ENCODE measurements at places on chromosomes 1 and 21.
A peak's percentile ranks its signal among the peaks of the same experiment; 100 is the strongest.

GRCh38 chr1:21655259-21655658, 13.9 kb downstream of the RAP1GAP start:
- DNase-seq = no peak

- DNase-seq = no peak
These were observed 1.3 kb downstream of the LSM10 start for GRCh38 chr1:36396359-36396758.

GRCh38 chr1:54764922-54765561, 719 bp upstream of the PARS2 start:
- DNase-seq = no peak

GRCh38 chr1:32725615-32725982, 23.0 kb upstream of the SYNC start:
- no peak for DNase-seq

DNA sequence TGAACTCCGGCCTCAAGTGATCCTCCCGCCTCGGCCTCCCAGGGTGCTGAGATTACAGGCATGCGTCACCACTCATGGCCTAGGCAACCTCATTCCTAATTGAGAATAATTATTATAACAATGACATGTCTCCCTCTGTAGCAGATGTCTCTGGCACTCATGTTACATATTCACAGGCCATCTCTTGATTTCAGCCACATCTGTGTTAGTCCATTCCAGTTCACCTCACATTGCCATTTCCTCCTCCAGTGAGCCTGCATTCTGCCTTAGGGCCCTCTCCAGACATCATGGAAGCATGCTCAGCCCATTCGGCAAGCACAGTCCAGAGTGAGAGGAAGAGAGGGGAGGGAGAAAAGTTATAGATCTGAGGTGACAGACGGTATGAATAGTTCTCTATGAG, 32.5 kb downstream of the CDKN2C start:
- no peak for DNase-seq

- no peak for DNase-seq
These were observed 100.9 kb upstream of the HMGB4 start for GRCh38 chr1:33762962-33763361.

DNA sequence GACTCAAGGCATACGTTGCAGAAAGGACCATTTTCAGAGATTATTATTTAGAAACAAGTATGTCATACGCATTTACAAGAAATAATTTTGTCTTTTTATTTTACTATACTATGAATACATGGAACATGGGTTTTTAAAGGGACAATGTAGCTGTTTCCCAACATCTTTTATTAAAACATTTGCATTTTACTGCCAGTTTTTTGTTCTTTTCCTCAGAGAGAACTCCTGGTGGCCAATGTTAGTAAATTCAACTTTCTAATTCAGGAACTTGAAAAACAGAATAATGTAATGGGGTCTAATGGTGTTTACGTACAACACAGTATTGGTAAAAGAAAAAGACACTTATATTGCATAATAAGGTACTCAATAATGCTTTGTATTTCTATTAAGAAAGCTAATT, 14.9 kb downstream of the PRDM2 start:
- no peak for DNase-seq

GRCh38 chr1:204726478-204726877, 40.9 kb upstream of the LRRN2 start:
- DNase-seq = no peak

GRCh38 chr1:154157520-154158306, 2.8 kb upstream of the NUP210L start:
- peak; percentile 16 for DNase-seq

DNA sequence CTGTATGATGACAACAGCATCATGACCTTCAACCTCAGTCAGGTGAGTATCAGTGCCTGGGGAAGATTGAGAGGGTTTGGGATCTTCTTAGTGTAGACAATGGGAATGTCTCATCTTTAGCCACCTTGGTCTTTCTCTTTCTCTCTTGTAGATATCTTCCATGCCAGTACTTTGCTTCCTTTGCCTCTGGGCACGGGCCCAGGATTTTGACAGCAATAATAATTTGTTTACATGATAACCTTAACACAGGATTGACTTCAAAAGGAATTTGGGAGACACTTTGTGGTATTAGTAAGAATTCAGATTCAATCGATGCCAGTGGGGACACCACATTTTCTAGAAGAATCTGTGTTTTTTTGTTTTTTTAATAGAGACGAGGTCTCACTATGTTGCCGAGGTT, 12.1 kb upstream of the PIGV start:
- DNase-seq = no peak

- DNase-seq = no peak
These were observed 11.7 kb downstream of the CAPN9 start for GRCh38 chr1:230758709-230759368.

GRCh38 chr21:37594472-37594951, 227.9 kb downstream of the DYRK1A start:
- no peak for DNase-seq

GRCh38 chr1:68136187-68136586, 85.8 kb upstream of the DIRAS3 start:
- no peak for DNase-seq

GRCh38 chr1:157969697-157970485, 23.6 kb upstream of the KIRREL1 start:
- DNase-seq = no peak

DNA sequence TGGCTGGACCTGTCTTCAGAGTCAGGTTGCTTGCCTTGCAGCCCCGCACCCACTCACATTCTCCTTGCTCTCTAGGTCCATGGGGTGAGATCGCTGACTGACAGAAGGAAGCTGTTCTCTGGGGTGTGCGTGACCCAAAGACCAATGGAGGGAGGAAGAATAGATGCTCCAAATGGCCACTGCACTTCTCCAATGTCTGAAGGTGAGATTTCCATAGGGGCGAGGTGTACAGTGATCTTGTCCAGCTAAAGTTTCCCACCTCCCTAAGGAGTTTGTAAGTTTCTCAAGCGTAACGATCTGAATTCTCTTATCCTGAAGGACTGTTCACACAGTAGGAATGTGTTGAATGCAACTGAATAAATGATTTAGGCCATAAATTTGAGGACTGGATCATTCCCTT, 211.9 kb upstream of the IRF2BP2 start:
- no peak for DNase-seq

DNA sequence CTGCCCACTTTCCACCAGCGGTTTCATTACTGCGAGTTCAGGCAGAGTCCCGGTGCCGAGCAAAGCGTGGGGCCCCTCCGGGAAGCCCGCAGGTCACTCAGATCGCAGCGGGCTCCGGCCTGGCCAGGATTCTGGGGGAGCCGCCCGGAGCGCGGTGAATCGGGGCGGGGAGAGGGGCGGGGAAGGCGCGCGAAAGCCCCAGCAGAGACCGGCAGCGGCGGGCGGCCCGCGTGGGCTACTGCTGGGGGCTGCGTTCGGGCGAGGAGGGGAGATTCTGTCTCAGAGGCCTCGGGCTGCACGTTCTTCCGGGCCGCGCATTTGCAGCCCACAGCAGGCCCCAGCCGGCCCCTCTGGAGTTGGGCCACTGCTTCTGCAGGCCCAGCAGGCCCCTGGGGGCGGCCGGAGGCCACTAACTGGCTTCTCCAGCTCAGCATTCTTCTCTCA, 64.7 kb downstream of the SCCPDH start:
- DNase-seq = no peak

DNA sequence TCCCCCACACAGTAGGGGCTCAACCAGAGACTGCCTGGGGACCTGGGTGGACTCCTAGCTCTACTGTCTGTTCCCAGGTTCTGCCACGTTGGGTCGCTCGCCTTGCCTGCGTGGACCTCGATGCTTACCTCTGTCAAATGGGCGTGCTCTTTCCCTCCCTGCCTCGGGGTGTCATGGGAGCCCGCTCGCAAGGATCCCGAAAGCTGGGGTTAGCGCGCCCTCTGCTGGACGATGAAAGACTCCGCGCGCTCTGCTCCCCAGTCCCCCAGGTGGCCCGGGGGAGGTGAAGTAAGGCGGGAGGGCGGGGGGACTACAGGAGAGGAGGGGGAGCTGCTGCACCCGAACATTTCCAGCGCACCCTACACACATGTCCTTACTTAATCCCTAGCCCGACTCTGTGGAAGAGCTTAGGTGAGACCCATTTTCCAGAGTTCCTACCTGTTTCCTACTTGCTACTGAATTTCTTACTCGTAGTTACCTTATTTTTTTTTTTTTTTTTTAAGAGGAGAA, 2.3 kb upstream of the BSND start:
- peak; percentile 47 for DNase-seq

GRCh38 chr1:235093696-235094592, 34.7 kb downstream of the TOMM20 start:
- peak; percentile 31 for DNase-seq

DNA sequence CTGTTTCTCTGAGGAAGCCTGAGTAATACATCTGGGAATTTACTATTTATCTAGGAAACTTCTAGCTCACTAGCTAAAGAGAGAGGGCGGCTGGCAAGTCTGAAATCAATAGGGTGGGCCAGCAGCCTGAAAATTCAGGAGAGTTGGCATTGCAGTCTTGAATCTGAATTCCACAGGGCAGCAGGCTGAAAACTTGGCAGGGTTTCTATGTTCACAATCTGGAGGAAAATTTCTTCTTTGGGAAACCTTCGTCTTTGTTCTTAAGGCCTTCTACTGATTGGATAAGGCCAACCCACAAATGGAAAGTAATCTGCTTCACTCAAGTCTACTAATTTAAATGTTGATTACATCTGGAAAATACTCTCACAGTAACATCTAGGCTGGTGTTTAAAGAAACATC, 101.0 kb upstream of the COG2 start:
- DNase-seq = no peak

DNA sequence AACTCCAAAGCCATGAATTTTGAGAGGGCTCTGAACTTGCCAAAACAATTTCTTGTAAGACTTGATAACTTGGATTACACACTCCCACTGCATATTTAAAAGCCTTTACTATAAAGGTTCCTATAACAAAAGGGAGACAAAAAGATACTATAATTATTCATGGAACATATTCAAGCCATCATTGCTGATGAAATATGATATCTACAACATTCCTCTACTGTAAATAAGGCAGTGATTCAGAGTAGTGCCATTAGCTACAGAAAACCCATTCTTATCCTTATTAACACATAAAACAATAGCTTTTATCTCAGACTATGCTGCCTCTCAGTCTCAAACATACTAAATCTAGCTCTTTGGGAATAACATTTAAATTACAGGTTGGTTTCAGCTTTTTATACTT, 675.5 kb upstream of the CXADR start:
- DNase-seq = no peak

GRCh38 chr1:220336391-220337031, 64.3 kb upstream of the RAB3GAP2 start:
- DNase-seq = no peak

DNA sequence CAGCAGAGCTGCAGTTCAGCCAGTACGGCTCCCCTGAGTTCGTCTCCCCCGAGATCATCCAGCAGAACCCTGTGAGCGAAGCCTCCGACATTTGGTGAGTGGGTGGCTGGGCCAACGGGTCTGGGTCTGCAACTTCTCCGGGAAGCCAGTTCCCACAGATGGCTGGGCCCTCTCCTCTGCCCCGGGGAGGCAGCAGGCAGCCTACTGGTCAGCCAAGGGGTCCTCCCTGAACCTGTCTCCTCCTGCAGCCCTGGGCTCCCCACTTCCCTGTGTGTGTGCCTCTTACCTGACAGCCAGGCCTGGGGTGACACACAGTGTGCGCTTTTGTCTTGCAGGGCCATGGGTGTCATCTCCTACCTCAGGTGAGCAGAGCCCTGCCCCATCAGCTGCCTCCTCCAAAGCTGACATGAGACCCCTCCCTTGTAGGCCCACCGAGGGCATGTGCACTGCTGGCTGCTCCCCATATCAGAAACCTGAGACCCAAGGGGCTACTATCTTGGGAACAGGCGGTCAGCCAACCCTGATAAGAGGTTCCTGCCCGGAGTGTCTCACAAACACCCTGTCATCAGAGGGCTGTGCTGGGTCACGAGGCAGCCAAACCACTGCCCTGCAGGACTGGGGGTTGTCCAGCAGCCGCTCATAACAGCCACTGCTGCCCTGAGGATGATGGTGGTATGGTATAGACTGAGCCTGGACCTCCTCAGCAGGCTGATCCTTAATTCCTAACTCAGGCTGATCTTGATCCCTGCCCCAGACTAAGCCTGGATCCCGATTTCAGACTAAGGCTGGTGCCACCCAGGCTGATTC, 37.6 kb downstream of the TRIM11 start:
- DNase-seq = no peak

GRCh38 chr21:42290505-42290904, 24.7 kb downstream of the TFF3 start:
- no peak for DNase-seq

GRCh38 chr1:30378991-30379581, 344.3 kb downstream of the MATN1 start:
- no peak for DNase-seq

DNA sequence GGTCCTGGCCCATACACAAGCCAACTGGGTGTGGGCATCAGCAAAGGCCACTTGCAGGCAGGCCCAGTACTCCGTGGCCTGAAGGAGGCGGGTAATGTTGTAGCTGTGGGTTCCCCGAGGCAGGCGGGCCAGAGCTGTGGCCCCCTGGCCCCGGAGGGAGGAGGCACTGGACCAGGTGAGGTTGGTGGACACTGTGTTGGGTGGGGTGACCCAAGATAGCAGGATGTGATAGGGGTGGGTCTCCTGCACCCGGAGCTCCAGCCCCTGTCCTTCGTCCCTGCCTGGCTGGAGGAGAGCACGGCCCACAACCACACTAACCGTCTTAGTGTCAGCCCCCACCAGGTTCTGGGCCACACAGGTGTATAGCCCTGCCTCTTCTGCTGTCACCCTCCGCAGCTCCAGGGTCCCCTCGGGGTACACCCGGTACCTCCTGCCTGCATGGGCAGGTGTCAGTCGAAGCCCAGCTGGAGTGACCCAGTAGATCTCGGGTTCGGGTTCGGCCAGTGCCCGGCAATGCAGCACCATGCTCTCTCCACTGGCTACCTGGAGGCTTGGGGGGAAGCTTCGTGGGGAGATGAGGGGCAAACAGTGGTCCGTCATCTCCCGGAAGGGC, 67.3 kb downstream of the LRRN2 start:
- no peak for DNase-seq

GRCh38 chr1:230857822-230858221, 10.5 kb downstream of the C1orf198 start:
- DNase-seq = no peak

- no peak for DNase-seq
These were observed 36.7 kb downstream of the COL18A1 start for GRCh38 chr21:45441431-45442255.

DNA sequence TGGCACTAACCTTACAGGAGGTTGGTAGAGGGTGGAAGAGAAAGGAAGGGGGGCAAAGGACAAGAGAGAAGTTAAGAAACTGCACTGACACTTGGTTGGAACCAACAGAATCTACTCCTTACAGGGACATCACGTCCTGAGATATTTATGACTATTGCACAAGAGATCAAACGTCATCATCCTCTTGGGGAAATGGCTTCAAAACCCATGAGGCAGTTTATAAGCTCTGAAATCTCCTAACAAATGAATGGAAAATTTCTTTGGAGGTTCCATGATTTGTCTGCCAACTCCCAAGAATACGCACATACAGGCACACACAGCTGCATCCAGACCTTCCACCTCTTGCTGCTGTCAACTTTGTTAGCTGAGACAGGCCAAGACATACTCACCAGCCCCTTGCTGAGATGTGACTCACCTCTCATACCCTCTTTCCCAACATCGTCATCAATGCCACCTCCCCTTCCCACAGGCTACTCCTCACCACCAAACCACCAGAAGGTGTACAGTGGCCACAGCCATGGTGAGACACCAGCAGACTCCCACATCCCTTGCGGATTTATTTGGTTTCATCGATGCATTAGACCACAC, 135.5 kb downstream of the SETD4 start:
- DNase-seq = no peak

All from stimulated activated CD4-positive, alpha-beta T cell treated with anti-CD3 and anti-CD28 coated beads, TNF-alpha, amount 100 ng/mL, for 1 hour (primary cell).